ENCODE measurements at places on chromosomes 1 and 21.

DNA sequence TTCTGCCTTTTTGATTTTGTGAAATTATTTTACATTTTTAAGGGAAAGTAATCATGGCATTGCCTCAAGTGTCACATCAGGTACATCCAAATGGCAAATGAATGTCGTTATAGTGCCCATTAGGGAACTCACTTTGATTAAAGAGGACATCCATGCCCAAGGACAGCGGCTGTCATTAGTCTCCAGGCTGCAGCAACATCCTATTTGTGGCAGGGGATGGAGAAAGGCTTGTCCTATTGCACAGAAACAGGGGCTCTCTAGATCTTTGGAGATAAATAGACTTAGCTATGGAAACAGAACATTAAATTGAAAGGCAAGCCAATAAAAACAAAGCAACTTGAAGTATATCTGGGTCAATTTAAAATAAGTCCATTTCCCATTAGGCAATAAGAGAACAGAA lies 439.3 kb downstream of the NEGR1 start:
- no peak for DNase-seq

- DNase-seq: no peak
Measured at GRCh38 chr1:68384872-68385411, 64.8 kb downstream of the RPE65 start.

- no peak for DNase-seq
Measured at GRCh38 chr1:82052563-82052962, 251.8 kb downstream of the ADGRL2 start.

DNA sequence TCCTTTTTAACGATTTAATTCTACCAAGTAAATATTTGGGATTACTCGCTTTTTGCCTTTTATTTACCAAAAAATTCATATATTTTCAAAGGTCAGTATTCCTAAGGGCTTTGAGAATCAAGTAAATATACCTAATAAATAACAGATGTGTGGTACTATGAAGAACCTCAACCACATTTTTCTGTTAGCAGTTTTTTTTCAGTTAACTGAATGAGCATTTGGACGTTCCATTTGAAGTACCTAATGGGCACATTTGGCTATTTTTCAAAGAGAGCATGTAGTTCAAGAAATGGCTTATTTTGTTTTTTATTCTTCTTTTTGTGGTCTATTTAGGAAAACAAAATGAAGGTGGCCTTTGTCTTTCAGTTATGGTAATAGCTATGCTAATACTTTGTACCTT lies 253.0 kb downstream of the GPR52 start:
- no peak for DNase-seq

DNA sequence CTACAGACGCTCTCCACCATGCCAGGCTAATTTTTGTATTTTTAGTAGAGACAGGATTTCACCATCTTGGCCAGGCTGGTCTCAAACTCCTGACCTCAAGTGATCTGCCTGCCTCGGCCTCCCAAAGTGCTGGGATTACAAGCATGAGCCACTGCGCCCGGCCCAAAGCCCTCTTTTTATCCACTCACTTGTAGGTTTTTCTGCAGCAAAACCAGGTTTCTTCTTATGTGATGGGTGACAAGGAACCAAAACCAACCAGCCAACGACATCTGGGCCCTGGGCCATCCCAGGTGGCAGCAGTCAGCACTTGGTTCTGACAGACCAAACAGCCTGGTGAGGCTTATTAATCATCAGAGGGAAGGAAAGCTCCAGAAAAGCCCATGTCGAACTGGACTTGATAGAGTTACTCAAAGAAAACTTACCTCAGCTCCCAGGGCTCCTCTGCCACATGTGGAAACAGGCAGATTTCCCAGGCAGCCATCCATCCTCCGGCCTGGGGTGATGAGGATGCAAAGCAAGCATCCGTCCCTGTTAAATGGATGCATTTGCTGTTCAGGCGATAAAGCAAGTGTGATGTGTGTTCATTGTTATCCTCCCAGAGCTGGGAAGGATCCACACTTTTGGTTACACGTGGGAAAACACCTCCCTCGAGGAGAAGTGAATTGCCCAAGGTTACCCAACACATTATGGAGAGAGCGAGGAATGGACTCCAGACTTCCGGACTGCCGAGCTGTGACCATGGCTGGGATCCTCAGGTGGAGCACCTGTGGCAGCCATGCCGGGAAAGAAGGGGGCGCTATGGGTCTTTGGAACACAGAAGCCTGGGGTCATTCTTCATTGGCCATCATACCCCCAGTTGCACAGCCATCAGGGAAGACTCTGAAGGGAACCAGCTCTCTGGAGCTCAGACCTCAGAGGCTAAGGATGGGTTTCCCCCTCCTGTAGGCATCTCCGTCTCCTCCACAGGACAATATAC lies 118.8 kb downstream of the HUNK start:
- DNase-seq: no peak

GRCh38 chr1:1072299-1072848 lies 1.7 kb downstream of the RNF223 start:
- DNase-seq: no peak

- no peak for DNase-seq
Measured at GRCh38 chr1:36884029-36884701, 150.2 kb downstream of the GRIK3 start.

DNA sequence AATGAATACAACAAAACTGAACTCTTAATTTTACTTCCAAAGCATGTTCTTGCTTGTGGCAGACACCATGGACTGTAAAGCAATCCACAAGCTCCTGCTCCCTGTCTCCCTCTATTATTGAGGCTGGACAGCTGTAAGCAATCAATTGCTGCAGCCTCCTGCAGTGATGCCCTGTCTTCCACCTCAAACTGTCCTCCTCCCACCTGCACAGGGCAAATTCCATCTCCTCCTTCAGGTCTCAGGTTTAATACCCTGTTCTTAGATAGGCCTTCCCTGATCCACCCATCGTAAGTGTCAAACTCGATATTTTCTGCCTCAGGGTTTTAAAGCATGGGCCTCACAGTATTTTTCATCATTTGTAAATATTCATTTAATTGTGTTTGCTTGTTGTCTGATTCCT lies 81.8 kb downstream of the LYST start:
- DNase-seq: no peak

GRCh38 chr1:234840253-234840652 lies 230.3 kb upstream of the IRF2BP2 start:
- no peak for DNase-seq

GRCh38 chr1:17094664-17095063 lies 24.6 kb downstream of the PADI2 start:
- no peak for DNase-seq

DNA sequence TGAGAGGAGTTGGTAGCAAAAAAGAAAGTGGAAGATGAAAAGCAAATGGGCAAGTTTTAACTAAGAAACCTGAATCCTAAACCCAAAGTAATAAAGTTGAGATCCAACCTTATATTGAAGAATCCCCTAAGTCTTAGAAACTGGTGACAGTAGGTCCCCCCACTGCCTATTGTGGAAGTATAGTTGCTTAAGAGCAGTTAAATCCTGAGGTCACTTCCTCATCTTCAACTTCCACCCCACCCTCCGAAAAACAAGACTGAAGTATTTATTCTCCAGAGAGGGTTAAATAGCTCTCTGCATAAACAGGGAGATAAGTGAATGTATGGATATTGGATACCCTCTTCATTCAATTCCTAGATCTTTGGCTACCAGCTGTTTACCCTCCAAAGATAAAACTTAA lies 3.3 kb upstream of the DSTYK start:
- no peak for DNase-seq

DNA sequence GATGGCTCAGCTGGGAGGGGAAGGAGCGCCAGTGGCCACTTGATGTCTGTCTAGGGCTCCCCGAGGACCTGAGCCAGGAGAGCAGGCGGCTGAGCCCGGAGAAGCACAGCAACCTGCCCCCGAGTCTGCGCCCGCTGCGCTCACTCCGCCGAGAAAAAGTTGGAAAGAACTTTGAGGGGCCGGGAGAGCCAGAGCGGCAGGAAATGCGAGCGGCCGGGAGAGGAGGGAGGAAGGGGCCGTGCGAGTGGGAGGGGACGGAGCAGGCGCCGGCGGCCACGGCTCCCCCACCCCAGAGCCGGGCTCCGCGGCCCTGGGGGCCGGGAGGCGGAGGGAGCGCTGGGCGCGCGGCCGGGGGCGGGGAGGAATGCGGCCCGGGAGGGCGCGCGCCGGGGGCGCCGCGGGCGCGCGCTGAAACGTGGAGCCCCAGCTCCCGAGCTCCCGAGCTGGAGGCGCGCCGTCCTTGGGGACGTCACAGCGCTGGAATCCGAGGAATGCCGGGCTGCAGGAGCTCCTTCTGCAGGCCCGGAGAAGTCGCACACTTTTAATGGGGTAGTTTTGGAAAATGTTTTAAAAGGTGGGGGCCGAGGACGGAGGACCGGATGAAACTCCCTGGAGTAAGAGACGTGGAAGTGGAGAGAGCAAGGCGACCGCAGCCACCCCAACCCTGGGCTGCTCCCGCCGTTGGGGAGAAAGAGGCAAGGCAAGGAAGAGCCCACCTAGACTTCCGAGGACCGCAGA lies at the start of gene PTPN14:
PTPN14 (minus strand) TSS at position 167 of the 738 bp plus-strand sequence. CDS start 86,799 bp downstream, outside the sequence.
- no peak for DNase-seq

- no peak for DNase-seq
Measured at GRCh38 chr1:175422156-175422555, 229.6 kb upstream of the KIAA0040 start.

GRCh38 chr1:224528900-224529299 lies 87.2 kb upstream of the CNIH3 start:
- no peak for DNase-seq

GRCh38 chr1:225318706-225319575 lies 108.9 kb downstream of the LBR start:
- DNase-seq: no peak

DNA sequence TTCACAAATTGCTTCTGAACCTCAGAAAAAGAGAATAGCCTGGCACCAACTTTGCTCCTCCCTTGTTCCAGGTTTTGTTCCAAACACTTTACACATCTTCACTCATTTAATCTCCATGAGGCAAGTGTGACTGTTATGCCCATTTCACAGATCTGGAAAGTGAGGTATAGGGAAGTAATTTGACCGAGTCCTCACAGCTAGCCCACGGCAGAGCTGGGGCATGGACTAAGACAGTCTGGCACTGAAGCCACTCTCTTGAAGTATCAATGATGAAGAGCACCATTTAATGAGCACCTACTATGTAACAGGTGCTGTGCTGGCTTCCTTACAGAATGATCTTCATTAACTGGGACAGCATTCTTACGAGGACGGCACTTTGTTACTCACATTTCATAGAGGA lies 19.0 kb downstream of the C1QB start:
- no peak for DNase-seq

- no peak for DNase-seq
Measured at GRCh38 chr1:33188572-33189275, 6.9 kb upstream of the TRIM62 start.

DNA sequence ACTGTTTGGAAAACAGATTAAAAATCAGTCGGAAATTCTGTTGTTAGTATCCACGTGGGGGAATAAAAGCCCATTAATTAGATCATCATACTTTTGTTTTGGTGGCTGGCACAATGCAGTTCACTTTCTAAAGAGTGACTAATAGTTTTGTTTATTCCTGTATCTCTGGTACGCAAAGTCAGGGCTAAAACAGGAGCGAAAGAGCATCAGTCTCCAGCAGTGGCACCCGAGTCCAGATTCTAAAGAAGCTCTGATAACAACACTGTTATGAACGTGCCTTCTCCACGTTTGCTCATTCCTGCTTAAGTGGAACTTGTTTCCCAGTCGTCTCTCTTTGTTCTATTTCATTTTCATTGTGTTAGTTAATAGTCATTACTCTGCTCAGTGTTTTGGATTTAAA lies 69.6 kb downstream of the HSPA13 start:
- no peak for DNase-seq

- DNase-seq: no peak
Measured at GRCh38 chr1:231499148-231499763, 29.2 kb upstream of the TSNAX start.

DNA sequence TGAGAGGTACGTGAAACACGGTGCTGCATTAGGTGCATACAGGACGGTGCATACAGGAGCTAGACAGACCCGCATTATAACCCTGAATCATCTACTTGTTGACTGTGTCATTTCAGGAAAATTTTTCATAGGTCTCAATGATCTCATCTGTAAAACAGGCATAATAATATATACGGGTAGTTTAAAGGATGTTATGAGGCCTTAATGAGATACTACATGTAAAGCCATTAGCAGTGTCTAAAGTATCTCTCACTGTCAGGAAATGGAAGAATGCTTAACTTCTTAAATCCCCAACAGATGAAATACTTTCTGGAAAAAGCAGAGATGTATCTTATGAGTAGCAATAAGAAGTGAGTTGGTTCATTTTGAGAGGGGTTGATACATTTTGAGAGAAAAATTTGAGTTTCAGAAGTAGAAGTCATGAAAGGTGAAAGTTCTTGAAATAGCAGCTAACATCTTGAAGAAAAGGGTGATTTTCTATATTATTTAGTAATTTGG lies 669.6 kb downstream of the PTPRC start:
- DNase-seq: no peak

GRCh38 chr1:223041481-223041880 lies 101.6 kb downstream of the TLR5 start:
- no peak for DNase-seq

GRCh38 chr1:145887631-145888030 lies 2.0 kb upstream of the ANKRD35 start:
- DNase-seq: no peak

GRCh38 chr1:171966426-171967220 lies 125.3 kb downstream of the DNM3 start:
- no peak for DNase-seq

GRCh38 chr21:40333731-40334130 lies 466.5 kb downstream of the PCP4 start:
- DNase-seq: no peak

DNA sequence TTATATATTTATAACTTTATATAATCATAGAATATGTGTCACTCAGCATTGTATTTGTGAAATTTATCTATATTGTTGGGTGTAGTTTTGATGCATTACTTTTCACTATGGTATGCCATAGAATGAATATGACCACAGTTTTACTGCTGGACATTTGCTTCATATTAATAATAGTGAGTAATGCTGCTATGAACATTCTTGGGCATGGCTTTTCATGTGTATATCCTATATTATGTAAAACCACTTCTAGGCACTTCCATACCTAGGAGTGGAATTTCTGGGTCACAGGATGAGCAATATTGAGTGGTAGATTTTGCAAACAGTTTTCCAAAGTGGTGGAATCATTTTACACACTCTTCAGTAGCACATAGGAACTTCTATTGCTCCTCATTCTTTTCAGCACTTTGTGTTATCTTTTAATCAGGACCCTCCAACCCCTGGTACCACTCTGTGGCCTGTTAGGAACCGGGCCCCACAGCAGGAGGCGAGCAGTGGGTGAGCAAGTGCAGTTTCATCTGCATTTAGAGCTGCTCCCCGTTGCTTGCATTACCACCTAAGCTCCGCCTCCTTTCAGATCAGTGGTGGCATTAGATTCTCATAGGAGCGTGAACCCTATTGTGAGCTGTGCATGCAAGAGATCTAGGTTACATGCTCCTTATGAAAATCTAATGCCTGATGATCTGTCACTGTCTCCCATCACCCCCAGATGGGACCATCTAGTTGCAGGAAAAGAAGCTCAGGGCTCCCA lies 56.0 kb upstream of the CNIH3 start:
- DNase-seq: no peak

GRCh38 chr1:157893686-157894085 lies 52.1 kb upstream of the CD5L start:
- no peak for DNase-seq

GRCh38 chr1:62398377-62398776 lies 38.5 kb upstream of the USP1 start:
- DNase-seq: no peak

GRCh38 chr1:99277066-99277465 lies 12.8 kb downstream of the PLPPR4 start:
- DNase-seq: no peak
